NCI-H1417 treated with DMSO at 0.1 percent for 48 hours (cell line): ENCODE measurements at places on chromosomes 7 and 10.

- DNase-seq: no peak
These were observed 46.2 kb downstream of the GRK5 start for GRCh38 chr10:119253433-119254174.

GRCh38 chr7:153406486-153406872 lies 645.7 kb upstream of the DPP6 start:
- DNase-seq: no peak

DNA sequence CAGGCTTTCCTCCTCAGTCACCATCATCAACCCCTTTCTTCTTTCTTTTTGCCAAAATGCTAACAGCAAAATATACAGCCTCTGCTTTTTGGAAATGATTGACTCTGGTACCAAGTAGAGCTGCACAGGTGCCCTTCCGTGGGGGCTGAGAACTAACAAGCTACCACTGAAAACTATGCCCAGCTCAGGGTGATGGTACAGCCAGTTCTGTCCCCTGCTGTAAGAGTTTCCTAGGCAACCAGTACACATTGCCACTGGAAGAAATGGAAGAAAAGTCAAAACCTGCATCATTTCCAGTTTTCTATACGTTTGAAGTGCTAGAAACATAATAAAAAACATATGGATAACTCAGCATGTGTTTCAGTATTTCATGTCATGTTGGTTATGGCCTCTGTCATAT lies 297.5 kb downstream of the PRKG1 start:
- DNase-seq: no peak

DNA sequence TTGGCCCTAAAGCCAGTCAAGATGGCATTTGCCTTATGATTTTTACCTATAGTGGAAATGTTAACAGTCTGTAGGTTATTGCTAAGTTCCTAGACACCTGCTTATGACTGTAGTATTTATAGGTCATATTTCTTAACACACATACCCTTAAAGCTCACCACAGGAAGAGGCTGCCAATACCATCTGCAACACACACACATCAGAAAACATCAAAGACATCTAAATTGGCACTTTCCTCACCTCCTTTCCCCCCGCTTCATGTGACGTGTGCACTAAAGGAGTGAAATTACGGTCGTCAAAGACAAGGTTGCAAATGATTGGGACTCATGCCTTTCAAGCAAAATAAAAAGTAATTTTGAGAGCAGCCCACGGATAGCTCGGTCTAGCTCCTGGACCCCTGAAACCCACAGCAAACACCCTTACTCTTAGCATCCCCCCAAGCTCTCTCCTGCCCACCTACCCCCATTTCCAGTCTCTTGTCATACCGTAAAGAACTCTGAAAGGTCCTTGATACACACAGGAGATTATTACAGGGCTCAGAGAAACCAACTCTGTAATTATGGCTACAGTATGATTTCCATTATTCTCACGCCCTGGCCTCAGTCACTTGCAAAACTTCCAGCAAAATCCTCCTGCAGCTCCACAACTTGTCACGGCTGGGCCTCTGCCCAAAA lies 90.5 kb downstream of the PLXNA4 start:
- DNase-seq: no peak

DNA sequence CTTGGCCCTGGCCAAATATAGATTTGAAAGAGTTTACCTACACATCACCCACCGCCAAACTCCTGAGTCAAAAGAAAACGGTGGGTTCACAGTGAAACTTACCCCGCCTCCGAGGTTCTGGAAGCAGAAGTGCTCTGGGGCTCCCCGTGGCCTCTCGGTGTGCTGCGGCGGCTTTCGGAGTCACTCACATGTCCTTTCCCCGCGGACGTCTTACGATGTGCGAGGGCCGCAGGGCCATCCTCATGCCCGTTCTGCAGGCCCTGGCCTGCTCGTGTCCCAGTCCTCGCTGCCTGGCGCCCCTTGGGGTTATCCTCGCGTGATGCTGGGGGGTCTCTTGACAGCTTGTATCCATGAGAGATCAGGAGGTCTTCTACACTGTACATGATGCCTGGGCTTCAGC lies 12.0 kb downstream of the JCAD start:
- DNase-seq: no peak

DNA sequence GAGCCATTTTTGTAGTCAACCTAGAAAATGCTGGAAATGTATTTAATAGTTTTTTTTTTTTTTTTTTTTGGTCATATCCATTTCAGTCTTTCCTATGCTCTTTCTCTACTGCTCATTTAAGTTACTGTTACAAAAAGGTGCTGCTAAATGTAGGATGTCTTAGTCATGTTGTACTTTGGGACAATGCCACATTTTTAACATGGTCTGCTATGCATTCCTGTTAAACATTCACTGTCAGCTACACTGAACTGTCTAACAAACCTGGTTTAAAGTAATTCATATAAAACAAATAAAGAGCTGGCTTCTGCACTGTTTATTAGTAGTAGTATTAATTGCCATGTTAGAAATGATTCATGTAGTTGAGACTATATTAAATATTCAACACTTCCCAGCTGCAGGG lies 108.6 kb downstream of the NSUN6 start:
- no peak for DNase-seq

- DNase-seq: no peak
These were observed 166.6 kb upstream of the MKLN1 start for GRCh38 chr7:131161103-131161502.

- no peak for DNase-seq
These were observed 94.2 kb downstream of the ARL5B start for GRCh38 chr10:18753312-18753895.

DNA sequence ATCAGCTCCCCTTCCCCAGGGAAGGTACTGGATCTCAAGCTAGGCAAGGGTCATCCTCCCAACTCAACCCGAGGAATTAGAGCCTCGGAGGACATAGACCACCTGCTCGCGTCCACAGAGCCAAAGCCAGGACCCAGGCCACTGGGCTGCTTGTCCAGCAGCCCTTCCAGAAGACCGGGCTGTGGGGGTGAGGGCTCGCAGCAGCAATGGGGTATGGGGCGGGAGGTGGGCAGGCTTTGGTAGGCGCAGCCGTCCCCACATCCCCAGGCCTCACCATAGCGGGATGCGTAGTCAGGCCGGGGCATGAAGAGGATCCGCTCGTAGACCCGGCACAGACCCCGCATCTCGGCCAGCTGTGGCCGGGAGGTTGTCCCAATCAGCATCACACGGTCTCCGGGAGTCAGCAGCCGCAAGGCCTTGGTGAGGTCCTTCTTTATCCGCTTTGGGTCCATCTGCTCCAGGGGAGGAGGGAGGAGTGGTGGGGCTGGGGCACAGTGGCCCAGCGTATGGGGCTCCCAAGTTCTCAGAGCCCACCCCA lies 5.0 kb upstream of the ASB10 start:
- no peak for DNase-seq

GRCh38 chr7:70620333-70621055 lies 511.4 kb upstream of the GALNT17 start:
- no peak for DNase-seq

GRCh38 chr10:76430061-76430645 lies 998.7 kb downstream of the LRMDA start:
- peak; percentile 23 for DNase-seq

DNA sequence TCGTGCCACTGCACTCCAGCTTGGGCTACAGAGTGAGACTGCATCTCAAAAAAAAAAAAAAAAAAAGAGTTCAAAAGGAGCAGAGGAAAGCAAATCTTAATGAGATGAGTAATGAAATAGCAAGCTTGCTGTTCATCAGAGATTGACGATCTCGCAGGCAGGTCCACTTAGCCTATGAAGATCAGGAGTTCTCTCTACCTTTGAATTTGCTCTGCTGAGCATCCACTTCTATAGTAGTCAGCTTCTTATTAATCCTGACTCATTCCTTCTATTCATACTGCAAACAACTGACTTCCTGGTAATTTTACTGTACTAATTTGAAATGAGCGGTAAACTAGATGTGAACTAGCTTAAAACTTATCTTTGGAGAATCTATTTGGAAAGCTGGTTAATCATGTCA lies 1014.6 kb downstream of the GATA3 start:
- DNase-seq: no peak

GRCh38 chr7:105599551-105599950 lies 18.3 kb upstream of the EFCAB10 start:
- DNase-seq: no peak

- DNase-seq: no peak
These were observed 50.6 kb upstream of the CELF2 start for GRCh38 chr10:10967029-10967428.

GRCh38 chr7:1931256-1931950 lies 261.3 kb downstream of the ELFN1 start:
- no peak for DNase-seq

DNA sequence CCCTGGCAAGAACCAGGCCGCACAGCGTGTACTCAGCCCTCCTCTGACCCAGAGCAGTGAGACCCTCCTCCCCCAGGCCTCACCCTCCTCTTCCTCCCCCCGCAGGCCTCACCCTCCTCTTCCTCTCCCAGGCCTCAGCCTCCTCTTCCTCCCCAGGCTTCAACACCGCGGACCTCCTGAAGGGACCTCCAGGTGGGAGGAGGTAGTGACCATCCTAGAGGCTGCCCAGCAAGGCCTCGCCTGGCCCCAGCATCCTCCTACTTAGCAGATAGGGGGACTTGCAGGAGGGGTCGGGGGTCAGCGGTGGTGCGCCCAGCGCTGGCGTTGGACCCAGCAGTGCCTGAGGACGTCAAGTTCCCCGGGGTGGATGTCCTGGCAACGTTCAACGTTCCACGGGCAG lies 270.8 kb downstream of the ELFN1 start:
- no peak for DNase-seq

GRCh38 chr10:95335933-95336699 lies 45.3 kb upstream of the PDLIM1 start:
- no peak for DNase-seq
